ENCODE measurements at places on chromosomes 1 and 21.

GRCh38 chr1:72117621-72118020 lies 164.7 kb downstream of the NEGR1 start:
- DNase-seq, result no peak

- no peak for DNase-seq
Measured at GRCh38 chr1:6859415-6860343, 74.4 kb downstream of the CAMTA1 start.

DNA sequence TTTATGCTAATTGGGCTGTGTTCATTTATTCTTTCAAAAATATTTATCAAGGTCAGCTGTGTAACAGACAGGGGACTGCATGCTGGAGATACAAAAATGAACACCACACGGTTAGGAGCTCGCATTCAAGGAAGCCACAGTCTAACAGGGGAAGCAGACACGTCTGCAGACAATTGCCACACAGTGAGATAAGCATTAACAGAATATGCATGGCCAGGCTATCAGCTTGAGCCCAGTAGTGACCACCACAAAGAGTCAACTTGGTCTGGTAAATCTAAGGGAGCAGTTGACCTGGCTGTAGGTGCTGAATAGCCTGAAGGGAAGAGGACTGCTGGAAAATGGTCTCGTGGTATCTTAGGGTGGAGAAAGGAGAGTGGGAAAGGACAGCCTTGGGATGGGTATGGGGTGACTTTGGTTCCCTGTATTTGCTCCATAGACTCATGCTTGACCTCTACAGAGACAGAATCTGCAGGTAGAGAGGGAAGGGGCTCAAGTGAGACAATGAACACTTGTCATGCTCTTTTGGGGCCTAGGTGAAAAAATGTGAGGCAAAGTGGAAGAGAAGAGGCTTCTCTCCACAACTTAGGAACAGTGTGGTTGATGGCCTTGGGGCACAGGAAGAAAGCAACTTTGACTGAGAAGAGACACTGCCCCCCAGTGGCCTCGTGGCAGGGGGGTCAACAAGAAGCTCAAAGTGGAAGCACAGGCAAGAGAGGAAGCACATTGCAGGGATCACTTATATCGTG lies 7.6 kb upstream of the NPL start:
- no peak for DNase-seq

GRCh38 chr1:234758851-234759250 lies 148.9 kb upstream of the IRF2BP2 start:
- no peak for DNase-seq

DNA sequence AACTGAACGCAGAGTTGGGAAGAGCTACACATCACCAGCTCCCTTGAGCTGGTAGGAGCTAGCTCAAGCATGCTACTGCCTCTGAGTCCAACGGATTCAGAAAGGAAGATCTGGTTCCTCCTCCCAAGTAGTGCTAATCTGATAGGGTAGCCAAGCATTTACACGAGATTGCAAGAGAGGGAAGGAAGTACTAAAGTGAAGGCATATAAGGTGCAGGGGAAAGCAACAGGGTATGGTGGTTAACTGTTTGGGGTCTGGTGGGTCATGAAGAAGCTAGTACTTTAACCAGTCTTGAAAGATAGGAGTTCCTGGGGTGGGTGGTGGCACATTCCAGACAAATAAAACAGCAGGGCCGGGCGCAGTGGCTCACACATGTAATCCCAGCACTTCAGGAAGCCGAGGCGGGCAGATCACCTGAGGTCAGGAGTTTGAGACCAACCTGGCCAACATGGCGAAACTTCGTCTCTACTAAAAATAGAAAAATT lies 20.2 kb upstream of the ZNF436 start:
- DNase-seq, result no peak

Measured in cortex of kidney (tissue), 1 donor.